ENCODE measurements at places on chromosomes 16 and 17. TPM values are rescaled to one million over a fixed set of nuclear protein-coding genes. Genes with fewer than 3 reads are reported as not detected.

- H3K36me3 ChIP-seq, result no peaks in the 10 kb centered on the region
- no peaks in the 10 kb centered on the region for H3K4me1 ChIP-seq
Measured at GRCh38 chr16:79997257-79997656, 396.7 kb upstream of the MAF start.

GRCh38 chr16:74734361-74735161 lies 33.9 kb upstream of the MLKL start:
- no peak for DNase-seq
- H3K36me3 ChIP-seq, result no peaks in the 10 kb centered on the region
- no peak overlapping the region for H3K4me3 ChIP-seq
- no peak overlapping the region for H3K27ac ChIP-seq

DNA sequence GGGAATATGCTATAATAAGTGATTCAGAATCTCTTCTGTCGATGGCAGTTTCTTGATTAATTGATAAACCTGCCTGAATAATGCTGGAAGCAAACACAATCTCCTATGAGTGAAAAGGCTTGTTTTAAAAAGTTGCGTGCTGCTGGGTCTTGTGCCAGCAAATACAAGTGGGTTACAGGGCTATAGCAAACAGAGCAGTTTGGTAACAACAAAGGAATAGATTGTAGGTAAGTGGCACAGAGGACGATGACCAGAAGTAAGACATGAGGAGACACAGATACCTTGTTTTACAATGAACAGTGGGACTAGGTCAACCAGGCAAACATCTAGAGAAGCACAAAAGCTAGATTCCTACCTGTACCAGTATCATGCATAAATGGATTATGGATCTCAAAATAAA lies 23.7 kb upstream of the FAAP100 start:
- peaks cover 36% of the 10 kb centered on the region for H3K36me3 ChIP-seq
- H3K27me3 ChIP-seq, result no peaks in the 10 kb centered on the region
- H3K4me1 ChIP-seq, result peaks cover 7% of the 10 kb centered on the region
- H3K4me3 ChIP-seq, result no peak overlapping the region
- H3K27ac ChIP-seq, result no peak overlapping the region
- DNase-seq, result no peak

GRCh38 chr17:79211061-79211770 lies 136.6 kb downstream of the ENGASE start:
- no peaks in the 10 kb centered on the region for H3K4me1 ChIP-seq
- no peak overlapping the region for H3K27ac ChIP-seq
- DNase-seq, result no peak
- H3K27me3 ChIP-seq, result peaks cover 9% of the 10 kb centered on the region

DNA sequence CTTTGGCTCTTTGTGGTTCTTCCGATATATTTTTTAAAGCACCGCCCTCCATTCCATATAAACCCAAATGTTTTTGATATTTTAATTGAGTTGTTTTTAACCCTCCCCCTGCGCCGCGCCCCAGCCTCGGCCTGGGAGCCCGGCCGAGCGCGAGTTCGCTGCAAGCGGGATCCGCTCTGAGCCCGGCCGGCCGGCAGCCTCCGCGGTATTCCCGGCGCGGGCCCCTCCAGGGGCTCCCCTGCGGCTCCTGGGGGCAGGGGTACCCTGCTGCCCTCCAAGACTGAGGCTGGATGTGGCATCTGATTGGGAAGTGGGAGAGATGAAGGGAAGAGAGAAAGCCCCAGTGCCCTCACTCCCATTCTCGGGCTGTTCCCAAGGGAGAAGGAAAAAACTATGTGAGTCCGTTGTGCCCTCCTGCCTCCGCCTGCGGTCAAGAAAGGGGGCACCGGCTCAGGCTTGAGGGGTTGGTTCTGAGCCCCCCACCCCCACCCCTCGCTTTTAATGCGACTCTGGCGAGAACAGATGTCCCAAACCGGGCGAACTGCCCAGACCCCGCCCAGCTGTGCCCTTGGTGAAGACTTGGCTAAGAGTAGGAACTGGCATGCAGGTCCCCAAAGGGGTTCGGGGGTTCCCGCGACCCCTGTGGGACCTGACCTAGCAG lies 8.6 kb downstream of the NEUROD2 start:
- peaks cover 2% of the 10 kb centered on the region for H3K36me3 ChIP-seq
- peaks cover 84% of the 10 kb centered on the region for H3K27me3 ChIP-seq

GRCh38 chr17:8160224-8160577 lies 2.5 kb downstream of the VAMP2 start:
- H3K4me3 ChIP-seq, result peak overlapping the region; percentile 87
- DNase-seq, result no peak
- no peaks in the 10 kb centered on the region for H3K27me3 ChIP-seq
- H3K36me3 ChIP-seq, result peaks cover 27% of the 10 kb centered on the region
- H3K27ac ChIP-seq, result peak overlapping the region; percentile 77

DNA sequence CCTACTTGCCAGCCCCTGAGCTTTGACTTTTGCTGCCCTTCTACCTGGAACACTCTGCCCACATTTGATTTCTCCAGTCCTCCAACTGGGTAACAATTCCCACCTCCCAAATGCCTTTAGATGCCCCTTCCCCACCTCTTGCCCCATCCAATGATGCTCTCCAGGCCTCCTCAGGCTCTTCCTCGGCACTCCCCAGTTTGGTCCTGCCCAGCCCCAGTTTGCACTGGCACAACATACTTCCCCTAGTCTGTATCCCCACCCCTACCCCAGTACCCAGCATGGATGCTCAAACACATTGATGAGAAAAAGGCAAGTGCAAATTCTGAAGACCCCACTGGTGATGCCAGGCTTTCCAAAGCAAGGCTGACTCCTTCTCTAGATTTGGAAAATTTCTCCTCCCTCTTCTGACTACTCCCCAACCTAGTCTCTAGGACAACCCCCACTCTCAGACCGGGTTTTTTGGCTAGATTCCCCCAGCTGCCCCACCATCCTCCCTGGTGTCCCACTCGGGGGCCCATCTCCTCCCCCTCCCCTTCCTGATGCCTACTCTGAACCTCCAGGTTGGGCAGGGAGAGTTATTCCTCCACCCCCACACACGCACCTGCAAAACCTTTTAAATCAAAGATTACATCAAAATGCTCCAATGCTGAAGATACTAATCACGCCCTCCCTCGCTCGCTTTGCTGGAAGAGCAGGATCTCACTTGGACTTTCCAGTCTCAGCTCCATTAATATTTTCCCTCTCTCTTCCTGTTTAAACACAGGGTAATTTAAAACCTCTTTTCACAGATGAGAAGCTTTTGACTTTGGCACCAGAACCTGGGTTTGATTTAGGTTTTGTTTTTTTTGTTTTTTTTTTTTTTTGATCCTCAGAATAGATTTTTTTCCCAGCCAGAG lies 94.9 kb downstream of the TMEM132E start:
- peaks cover 2% of the 10 kb centered on the region for H3K27me3 ChIP-seq
- no peaks in the 10 kb centered on the region for H3K4me1 ChIP-seq
- no peaks in the 10 kb centered on the region for H3K36me3 ChIP-seq
- no peak for DNase-seq

GRCh38 chr17:72760368-72760767 lies 332.1 kb downstream of the SLC39A11 start:
- no peaks in the 10 kb centered on the region for H3K27me3 ChIP-seq
- DNase-seq, result no peak
- no peaks in the 10 kb centered on the region for H3K4me1 ChIP-seq
- no peaks in the 10 kb centered on the region for H3K36me3 ChIP-seq
- no peak overlapping the region for H3K27ac ChIP-seq

DNA sequence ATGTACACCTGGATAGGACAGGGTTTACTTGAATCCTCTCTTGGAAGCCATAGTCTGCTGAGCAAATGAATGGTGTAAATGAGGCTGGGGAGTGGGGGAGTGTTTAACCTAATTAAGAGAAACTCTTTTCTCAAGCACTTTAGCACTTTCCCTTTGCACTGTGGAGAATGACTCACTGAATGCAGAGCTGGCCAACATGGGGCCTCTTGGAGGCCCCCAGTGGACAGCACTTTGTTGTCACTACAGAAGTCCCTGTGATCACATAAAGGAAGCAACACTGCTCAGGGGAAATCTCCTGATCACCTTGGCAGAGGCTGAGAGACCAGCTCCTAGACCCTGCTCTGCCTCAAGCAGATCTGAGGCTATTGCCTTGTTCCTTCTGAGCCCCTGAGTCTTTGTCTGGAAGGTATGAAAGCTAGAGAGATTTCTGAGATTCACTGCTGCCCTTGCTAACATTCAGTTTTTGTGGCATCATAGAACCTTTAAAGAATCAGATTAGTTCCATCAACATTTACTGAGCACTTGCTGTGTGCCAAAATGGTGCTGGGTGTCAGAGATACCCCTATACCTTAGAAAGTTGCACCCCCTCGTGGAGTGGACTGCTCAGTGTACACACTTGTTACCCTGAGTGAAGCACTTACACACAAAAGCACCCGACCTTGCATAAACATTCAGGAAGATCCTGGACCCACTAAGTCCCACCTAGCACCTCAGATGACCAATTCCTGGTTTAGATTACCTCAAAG lies 230.1 kb upstream of the CCL2 start:
- no peak overlapping the region for H3K27ac ChIP-seq
- H3K27me3 ChIP-seq, result peaks cover 7% of the 10 kb centered on the region
- H3K36me3 ChIP-seq, result no peaks in the 10 kb centered on the region
- H3K4me3 ChIP-seq, result no peak overlapping the region

GRCh38 chr17:64354396-64354795 lies 36.3 kb downstream of the PECAM1 start:
- no peak overlapping the region for H3K27ac ChIP-seq
- H3K36me3 ChIP-seq, result no peaks in the 10 kb centered on the region
- no peak overlapping the region for H3K4me3 ChIP-seq
- no peaks in the 10 kb centered on the region for H3K4me1 ChIP-seq
- no peaks in the 10 kb centered on the region for H3K27me3 ChIP-seq

DNA sequence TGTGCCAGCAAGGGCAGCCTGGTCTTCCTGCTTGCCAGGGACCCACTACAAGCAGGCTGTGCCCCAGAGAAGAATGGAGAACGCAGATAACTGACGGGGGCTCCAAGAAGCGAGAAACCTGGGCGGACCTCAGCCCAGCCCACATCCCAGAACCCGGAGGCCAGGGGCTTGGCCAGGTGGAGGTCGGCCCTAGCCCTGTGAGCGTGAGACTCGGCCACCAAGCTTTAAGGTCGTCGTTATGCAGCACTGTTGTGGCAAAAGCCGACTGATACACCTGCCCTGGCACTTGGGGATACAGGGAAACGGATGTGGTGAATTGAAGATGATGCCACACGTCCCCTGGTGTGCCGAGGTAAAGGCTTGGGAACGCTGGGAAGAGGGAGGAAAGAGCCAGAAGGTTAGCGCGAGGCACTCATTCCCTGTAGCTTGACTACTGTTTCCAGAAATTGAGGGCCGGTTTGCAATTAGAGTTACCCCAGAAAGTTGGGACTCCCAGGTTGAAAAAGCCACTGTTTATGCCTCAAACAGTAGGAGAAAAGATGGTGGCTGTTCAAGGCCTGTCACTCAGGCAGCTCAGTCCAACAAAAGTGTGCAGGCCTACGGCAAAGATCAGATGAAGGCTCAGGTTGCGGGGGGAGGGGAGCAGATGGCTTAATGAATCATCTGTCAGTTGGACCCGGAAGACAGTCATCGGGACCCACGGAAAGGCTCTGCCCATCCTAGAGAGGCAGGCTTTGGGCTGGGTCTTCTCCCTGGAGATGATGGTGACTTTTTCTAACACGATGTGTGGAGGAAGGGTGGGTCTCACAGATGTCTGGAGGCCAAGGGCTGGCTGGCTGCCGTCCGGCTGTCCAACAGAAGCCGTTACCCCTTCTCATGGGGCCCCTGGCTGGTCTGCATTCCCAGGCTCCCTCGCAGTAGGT lies 45.6 kb upstream of the BAHCC1 start:
- H3K36me3 ChIP-seq, result peaks cover under 1% of the 10 kb centered on the region
- H3K27ac ChIP-seq, result no peak overlapping the region
- no peak for DNase-seq
- no peak overlapping the region for H3K4me3 ChIP-seq
- peaks cover 34% of the 10 kb centered on the region for H3K27me3 ChIP-seq

GRCh38 chr16:72721981-72722380 lies 325.9 kb downstream of the ZFHX3 start:
- no peaks in the 10 kb centered on the region for H3K4me1 ChIP-seq
- DNase-seq, result no peak
- no peak overlapping the region for H3K4me3 ChIP-seq
- H3K36me3 ChIP-seq, result no peaks in the 10 kb centered on the region

DNA sequence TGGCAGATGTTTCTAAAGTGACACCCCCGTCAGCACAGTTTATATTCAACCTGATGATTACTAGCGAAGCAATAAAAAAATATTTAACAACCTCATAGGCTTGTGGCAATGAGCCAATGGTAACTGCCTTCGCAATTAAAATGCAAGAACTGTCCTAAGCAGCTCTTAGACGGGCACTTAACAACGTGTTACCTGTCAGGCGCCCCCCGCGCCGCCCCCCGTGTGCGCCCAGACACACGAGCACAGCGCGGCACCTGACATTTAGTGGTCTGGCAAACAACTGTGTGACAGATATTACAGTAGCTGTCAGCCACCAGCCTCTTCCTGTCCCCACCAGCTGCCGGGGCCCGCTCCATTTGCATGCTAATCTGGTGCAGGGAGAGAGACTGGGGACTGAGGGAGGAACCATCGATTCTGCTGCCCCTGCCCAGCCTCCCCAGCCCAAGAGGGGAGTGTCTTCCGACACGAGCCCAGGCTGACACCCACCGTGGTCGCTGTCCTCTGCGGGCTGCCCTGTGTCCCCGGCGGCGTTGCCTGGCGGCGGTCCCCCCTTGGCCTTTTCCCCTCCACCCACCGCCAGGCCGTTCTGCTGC lies 12.7 kb downstream of the NDUFAF8 start:
- H3K4me3 ChIP-seq, result no peak overlapping the region
- H3K27me3 ChIP-seq, result no peaks in the 10 kb centered on the region
- DNase-seq, result no peak
- no peak overlapping the region for H3K27ac ChIP-seq
- H3K36me3 ChIP-seq, result peaks cover 13% of the 10 kb centered on the region

DNA sequence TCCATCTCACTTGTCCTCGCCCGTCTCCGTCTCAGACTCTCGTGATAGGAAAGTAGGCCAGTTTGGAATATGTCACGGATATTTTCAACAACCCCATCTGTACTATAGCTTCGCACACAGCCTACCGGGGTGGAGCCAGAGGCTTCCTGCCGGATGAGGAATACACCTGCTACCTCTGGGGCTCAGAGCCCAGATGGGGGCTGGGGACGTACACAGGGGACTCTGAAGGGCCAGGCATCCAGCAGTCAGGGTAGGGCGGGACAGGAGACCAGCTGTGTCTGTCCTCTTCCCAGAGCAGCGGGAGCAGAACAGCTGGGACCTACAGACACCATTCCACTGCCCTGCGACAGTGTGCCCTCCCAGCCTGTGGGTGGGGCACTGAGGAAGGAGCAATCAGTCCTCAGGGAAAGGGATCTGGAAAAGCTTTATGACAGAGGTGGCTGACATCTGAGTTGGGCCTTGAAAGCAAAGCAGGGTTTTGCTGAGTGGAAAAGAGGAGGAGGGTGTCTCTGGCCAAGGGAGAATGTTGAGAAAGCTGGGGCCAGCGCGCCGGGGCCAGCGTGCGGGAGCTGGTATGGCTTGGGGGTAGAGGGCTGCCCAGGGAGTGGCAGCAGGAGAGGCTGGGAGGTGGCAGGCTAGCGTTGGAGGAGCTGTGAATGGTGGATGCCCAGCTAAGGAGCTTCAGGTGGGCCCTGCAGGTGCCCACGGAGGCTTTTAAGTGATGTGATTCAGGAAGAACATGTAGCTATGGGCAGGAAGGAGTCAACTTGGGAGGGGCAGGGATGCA lies 11.5 kb upstream of the SRCIN1 start:
- H3K36me3 ChIP-seq, result no peaks in the 10 kb centered on the region
- H3K27me3 ChIP-seq, result peaks cover 21% of the 10 kb centered on the region
- no peaks in the 10 kb centered on the region for H3K4me1 ChIP-seq
- H3K27ac ChIP-seq, result no peak overlapping the region
- DNase-seq, result no peak

NACA2 gene
- total RNA-seq, result 0.60 TPM

TP53TG3F gene
- total RNA-seq, result not detected

FOXO3B gene
- 5.7 TPM for total RNA-seq

TRAP1 gene
- 351 TPM for total RNA-seq

HSD3B7 gene
- 3.3 TPM for total RNA-seq

All from activated T-helper 1 cell treated with anti-CD3 and anti-CD28 coated beads, Interleukin-12 subunit alpha, Interleukin-12 subunit beta, Interleukin-2, Interleukin-4 antibody, amounts not matched to agents 30 ng/mL and 10 ng/mL and 1 ng/mL, durations not matched to agents 14 hours and 24 hours and 36 hours (primary cell).